NCI-H526 treated with DMSO at 0.1 percent for 48 hours (cell line): ENCODE measurements at places on chromosomes 16 and 17.

GRCh38 chr16:69112285-69113129 lies 7.1 kb downstream of the HAS3 start:
- DNase-seq: no peak

DNA sequence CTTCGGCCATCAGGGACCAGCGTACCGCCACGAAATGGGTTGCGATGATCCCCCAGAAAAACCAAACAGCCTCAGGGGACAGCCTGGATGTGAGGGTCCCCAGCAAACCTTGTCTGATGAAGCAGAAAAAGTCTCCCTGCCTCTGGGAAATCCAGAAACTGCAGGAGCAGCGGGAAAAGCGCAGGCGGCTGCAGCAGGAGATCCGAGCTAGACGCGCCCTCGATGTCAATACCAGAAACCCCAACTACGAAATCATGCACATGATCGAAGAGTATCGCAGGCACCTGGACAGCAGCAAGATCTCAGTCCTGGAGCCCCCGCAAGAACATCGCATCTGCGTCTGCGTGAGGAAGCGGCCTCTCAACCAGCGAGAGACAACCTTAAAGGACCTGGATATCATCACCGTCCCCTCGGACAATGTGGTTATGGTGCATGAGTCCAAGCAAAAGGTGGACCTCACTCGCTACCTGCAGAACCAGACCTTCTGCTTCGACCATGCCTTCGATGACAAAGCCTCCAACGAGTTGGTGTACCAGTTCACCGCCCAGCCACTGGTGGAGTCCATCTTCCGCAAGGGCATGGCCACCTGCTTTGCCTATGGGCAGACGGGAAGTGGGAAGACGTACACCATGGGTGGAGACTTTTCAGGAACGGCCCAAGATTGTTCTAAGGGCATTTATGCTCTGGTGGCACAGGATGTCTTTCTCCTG lies 769 bp downstream of the KIF2B start:
- DNase-seq: no peak

DNA sequence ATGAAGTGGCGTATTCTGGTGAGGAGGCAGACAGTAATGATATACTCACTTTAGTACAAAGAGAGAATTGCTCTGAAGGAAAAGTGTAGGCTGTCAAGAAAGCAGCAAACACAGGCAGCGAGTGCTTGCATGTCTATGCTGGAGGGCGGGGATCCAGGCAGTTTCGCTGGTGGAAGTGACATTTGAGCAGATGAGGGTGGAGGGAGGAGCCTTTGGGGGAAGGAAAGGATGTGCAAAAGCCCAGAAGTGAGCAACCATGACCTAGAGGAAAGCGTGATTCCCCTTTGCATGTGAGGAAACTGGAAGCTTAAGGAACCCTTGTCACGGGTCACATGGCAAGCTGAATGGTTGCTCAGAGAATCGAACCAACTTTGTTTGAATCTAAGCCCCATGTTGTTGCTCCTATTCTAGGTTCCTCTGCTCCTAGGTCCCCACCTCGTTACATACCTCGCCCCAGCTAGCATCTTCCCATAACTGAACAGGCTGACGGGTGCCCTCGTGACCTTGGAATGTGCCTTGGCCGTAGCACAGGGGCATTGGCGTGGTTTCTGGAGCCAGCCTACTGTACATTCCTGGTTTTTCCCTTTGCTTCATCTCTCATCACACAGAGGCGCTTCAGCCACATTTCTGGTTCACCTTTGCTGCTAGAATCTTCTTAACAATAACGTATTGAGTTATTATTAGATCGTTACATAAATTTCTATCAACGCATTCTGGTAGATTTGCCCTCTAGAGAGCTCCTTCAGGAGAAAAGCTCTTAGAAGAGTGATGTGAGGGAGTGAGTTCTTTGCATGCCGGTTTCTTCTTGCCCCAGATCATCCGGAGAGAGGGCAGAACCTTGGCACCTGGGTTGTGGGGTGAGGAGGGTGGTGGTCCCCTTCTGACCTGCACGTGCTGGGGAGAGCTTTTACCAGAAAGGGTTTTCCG lies 191.8 kb downstream of the SNX29 start:
- DNase-seq: no peak

GRCh38 chr17:42159796-42160530 lies 5.2 kb upstream of the RAB5C start:
- no peak for DNase-seq

- no peak for DNase-seq
Observed at GRCh38 chr16:1182950-1183907, 30.3 kb downstream of the CACNA1H start.

DNA sequence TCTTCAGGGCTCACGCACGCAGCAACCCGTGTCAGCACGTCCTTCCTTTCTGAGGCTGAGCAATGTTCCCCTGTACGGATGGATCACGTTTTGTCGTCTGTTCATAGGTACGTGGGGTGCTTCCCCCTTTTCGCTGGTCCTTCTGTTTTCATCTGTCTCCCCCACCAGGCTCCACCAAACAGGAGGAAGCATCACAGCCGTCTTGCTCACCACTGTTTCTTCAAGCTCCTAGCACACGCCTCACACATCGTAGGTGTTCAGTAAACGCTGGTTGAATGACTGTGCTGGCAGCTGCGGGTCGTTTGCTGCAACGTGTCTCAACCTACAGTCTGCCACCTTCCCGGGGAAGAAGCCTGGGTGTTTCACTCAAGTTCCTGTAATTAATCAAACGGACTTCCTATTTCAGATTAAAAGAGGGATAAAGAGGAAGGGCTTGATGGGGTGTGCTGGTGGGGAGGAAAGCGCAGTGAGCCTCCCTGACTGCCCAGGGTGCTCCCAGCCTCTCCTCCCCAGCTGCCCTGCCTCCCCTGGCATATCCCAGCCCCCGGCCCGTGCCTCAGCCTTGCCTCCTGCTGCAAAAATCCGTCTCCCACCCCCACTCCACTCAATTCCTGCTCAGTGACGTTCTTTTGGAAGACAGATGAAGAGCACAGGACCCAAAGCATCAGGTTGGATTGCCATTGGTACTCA lies 76.7 kb upstream of the DOC2B start:
- DNase-seq: no peak

DNA sequence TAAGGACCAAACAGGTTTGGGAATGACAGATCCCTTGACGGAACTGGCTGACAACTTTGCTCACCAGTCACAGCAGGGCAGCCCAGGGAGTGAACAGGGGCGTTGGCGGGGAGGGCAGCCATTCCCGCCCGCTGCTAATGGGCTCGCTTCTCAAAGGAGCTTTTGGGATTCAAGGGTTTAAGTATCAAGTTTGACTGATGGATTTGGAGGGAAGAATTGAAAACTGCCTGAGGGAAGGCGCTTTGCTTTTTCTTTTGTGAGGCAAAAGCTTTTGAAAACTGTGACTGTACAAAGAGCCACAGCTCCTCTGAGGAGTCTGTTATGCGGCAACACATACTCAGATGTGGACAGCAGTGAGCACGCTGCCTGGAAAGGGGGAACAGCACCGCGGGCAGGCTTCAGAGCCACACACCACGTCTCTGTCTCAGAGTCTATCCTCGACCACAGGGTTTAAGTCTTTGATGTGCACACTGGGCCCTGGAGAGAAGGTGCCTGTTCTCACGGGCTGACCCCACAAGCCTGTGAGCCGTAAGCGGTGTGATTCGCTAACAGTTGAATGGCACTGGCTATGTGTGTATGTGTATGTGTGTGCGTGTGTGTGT lies 79.9 kb upstream of the HSBP1 start:
- no peak for DNase-seq

DNA sequence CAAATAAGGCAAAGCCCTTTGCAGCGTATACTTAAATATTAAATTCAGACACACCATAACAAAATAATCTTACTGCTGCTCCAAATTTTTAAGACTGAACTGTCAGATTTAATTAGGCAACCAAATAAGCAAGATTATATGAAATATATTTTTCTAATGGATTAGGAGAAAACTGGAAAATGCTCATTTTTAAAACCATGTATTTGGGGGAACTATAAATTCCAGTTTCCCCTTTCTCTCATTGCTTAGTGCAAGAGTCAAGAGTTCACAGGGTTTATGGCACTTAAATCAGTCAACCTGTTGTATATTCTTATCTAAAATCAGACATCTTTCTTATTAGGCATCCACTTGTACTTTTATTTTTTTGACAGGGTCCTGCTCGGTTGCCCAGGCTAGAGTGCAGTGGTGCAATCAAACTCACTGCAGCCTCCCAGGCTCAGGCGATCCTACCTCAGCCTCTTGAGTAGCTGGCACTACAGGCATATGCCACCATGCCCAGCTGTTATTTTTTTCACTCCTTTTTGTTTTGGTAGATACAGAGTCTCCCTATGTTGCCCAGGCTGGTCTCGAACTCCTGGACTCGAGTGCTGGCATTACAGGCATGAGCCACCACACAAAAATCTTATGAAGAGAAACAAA lies 2.1 kb upstream of the KANSL1 start:
- no peak for DNase-seq

- no peak for DNase-seq
Observed at GRCh38 chr16:48329138-48329537, 56.1 kb downstream of the SIAH1 start.

DNA sequence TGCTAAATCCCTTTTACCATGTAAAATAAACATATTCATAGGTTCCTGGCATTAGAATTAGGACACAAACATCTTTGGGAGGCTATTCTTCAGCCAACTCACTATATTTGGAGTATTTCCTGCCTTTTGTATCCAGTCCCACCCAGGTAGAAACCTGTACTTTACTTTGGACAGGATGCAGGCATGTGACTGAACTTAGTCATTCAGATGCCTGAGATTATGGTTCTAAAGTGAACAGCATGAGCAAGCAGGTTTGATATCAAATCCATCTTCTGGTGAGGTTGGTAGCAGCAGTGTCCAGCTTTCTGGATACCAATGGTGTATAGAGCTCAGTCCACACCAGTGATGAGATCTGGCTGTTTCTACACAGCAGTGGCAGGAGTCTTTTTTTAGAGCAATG lies 20.2 kb downstream of the CA10 start:
- no peak for DNase-seq

- DNase-seq: no peak
Observed at GRCh38 chr16:5642011-5642410, 544.4 kb upstream of the EEF2KMT start.

- DNase-seq: no peak
Observed at GRCh38 chr16:80689487-80689886, 114.9 kb downstream of the CDYL2 start.

GRCh38 chr17:10118788-10119130 lies 79.6 kb downstream of the GAS7 start:
- DNase-seq: no peak
